Brain pericyte (primary cell): ENCODE measurements at places on chromosomes 3 and 15.

DNA sequence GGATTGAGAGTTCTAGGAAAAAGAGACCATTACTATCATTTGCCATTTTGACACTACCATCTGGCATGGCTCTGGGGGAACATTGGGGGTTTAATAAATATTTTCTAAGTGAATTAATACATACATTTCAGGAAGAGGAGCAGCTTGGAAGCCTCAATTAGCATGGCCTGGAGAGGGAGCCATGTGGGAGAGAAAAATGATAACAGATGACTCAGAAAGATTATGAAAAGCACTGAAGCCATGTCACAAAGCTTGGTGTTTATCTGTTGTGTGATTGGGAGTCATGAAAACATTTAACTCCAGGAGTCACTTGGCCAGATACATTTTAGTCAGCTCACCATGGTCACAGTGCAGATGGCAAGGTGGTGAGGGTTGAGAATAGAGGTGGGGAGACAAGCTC, 121.0 kb downstream of the SSR3 start:
- DNase-seq, result no peak

DNA sequence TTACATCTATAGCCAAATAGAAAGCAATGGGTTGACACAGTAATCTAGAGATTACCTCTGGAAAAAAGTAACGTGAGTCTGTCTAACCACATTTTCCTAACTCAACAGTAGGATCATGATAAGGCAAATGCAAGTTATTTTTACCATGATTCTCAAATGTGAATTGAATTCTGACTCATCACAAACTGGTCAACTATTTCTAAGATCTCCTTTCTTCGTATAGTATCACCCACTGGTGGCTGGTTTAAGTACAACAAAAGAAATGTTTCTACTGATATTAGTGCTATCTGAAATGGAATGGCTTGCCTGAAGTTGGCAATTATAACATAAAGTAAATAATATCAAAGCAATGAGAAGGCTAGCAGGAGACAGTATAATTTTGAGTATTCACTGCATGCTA, 102.2 kb downstream of the ABI3BP start:
- no peak for DNase-seq

- no peak for DNase-seq
Observed at GRCh38 chr3:114732353-114732752, 414.7 kb downstream of the ZBTB20 start.

DNA sequence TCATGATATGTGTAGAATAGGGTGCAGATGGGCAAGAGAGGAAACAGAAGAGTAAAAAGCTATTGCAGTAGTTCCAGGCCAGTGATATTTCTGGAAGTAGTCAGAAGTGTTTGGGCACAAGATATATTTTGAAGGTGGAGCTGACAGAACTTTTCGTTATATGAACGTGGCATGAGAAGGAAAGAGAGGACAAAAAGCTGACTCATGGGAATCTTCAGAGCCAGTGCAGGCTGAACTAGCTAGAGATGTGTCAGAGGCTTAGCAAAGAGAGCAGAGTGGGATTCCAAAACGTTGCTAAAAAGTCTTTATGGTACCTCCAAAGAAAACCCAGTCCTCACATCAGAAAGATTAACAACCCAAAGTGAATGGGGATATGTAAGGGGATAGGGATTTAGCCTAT, 28.7 kb downstream of the TRIM69 start:
- DNase-seq, result no peak

- DNase-seq, result no peak
Observed at GRCh38 chr15:99365242-99365641, 114.0 kb downstream of the LRRC28 start.
